ENCODE measurements at places on chromosomes 6 and 20.

DNA sequence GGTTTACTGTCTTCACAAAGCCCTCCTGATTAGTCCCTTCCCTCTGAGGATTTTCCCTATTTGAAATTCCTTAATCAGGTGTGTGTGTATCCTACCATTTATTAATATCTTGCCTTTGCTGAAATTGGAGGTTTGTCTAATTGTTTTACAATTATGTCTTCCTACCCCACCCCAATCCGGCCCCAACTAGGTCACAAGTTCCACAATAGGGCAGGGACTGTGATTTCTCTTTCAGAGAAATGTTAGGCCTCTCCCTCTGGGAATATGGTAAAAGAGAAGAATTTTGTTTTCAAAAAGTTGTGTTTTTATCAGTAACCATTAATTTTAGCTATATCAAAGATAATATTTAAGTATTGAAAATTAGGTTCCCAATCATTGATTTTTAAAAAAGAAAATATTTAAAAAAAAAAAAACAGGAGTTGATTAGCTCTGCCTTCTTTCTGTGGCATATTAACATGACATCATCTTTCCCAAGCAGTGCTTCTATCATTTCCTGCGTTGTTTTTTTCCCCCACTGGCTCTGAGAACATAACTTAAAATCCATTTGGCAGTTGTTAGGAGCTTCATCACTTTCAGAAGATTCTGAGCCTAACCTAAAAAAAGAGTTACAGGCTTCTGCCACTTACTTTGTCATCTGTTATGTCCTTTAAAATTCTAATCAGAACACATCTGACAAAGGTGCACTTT, 36.1 kb downstream of the BLOC1S5 start:
- DNase-seq, result no peak

DNA sequence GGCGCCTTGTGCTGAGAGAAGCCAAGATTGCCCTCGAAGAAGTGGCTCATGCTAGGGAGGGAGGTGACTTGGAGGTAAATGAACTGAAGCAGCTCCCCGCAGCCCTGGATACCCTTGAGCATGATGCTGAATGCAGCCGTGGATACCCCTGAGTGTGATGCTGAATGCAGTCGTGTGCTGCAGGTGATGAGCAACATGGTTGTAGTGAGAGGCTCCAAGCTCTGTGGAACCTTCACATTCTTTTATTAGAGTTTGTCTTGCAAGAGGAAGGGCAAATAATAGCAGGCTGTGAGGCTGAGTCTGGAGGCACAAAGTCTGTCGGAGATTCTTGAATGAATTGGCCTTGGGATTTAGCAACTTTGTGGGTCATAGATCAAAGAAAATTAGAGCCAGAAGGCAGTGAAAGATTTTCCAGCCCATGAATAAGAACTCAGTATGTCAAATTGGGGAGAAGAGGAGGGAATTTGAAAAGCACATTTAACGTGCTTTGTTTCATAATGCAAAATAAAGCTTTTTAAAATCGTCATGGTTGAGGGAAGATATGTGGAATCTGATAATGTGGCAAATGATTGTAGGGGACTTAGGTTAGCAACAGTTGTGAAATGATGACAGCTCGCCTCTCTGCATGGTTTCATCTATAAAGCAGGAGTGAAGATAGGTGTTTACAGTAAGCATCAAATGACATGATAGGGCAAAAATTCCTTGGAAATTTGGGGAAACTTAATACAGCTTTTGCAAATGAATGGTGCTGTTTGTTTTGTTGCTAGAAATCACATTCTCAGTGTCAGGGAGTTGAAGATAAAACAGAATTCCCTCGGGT, 120.1 kb upstream of the TIAM2 start:
- peak; percentile 8 for DNase-seq

DNA sequence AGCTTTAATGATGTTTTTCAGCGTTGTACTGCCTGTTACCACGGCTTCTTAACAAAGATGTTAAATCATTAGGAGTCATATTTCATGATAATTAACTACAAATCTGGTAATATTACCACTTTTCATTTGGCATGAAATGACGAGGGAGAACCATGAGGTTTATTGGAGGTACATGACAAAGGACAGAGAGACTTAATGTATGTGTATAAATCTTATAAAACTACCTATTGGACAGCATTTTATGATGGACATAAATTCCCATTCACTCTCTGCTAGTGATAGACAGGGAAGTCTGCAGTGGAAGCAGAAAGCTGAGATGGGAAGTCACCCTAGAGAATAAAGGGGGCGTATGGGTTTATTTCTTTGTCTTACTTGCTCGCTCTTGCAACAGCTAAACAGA, 949.9 kb upstream of the FLRT3 start:
- DNase-seq, result no peak

DNA sequence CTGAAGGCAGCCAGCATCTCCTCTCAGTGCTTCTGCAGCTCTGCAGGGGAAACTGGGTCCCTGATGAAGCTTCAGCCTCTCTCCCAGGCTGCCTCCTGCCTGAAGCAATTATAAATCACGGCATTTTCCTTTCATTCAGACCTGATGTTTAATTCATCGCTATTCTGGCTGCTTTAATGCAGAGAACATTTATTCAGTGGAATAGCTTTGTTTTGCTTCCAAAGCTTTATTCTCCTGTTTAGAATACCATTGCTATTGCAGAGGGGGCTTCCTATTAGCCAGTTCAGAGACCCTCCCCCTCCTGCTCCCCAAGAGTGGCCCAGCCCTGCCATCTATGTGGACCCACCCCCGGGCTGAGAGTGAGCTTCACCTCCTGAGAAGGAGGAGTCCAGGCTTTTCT, 255.6 kb downstream of the LRFN2 start:
- no peak for DNase-seq

GRCh38 chr6:15593798-15594197, 69.0 kb downstream of the DTNBP1 start:
- DNase-seq, result no peak

DNA sequence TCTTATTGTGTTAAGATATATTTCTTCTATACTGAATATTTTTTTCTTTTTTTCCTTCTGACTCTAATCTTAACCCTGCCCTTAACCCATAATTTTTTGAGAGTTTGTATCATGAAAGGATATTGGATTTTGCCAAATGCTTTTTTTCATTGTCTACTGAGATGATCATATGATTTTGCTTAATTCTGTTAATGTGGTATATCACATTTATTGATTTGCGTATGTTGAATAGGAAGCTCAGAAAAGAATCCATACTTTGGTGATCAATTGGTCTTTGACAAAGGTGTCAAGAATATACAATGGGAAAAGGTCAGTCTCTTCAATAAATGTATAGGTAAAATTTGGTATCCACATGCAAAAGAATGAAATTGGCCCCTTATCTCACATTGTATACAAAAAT, 588.8 kb upstream of the ADGRB3 start:
- DNase-seq, result no peak

DNA sequence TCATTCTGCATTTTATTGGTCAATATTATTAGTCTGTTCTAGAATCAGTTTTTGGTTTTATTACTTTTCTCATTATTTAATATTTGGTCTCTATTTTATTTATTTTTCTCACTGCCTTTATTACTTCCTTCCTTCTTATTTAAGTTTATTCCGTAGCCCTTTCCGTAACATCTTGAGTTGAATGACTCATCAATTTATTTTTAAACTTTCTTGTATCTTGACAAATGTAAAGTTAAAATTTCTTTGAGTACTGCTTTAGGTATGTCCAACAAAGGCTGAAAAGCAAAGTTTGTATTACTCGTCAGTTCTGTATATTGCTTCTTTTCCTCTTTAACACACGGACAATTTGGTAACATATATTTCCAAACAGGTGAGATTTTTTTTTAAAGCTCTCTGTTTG, 192.0 kb downstream of the CD109 start:
- DNase-seq, result no peak

DNA sequence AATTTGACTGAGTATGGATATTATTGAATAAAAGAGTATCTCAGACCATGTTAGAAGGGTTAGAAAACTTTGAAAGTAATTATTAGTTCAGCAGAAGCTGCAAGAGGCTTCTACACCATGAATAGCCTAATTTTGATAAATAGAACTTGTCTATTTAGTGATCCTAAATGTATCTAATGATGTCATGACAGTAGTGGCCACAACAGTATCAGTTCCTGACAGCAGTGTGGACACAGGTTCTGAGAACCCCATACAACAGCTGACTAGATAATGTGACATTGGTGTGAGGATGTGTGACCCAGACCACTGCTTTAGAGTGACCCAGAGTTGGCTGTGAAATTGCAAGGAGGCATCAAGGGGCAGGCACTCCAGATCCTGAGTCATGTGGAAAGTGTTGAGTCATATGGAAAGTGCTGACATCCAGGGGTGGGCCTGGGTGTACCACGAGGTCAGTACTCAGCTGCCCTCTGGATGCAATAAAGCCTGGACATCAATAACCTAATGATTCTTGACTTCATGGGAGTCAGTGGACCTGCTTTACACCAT, 754.7 kb downstream of the DHX35 start:
- DNase-seq, result no peak
